ENCODE measurements at places on chromosomes 11 and 22.

GRCh38 chr22:23513705-23514104 lies 66.4 kb downstream of the IGLL1 start:
- DNase-seq = no peak

DNA sequence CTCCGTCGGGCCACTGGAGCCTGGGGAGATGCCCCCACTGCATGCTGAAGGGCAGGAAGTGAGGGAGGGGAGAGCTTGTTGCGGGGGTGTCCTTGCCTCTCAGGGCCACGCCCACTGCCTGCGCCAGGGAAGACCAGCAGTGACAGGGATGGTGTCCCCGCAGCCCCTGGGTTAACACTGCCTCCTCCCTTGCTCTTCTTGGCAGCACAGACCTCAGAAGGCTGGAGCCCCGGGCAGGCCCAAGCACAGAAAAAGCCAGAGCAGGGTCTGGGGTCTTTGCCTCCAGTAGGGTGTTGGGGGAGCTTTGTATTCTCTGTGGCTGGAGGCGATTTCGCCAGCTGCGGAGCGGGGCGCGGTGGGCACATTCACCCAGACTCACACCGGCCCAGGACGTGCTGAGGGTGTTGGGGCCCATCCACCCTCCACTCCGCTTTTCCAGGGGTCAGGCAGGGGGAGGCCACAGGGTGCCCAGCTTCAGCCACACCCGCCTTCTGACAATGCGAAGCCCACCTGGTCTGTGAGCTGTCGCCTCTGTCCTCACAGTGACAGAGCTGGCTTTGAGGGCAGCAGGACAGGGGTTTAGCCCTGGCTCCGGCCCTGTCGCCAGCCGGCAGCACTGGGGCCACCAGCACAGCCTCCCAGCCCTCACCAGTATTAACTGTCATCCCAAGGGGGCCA lies 83.7 kb downstream of the CDKN1C start:
- DNase-seq = no peak

GRCh38 chr11:12269446-12270214 lies 107.7 kb upstream of the PARVA start:
- no peak for DNase-seq

GRCh38 chr11:20501252-20501651 lies 98.2 kb upstream of the SLC6A5 start:
- no peak for DNase-seq

GRCh38 chr22:26554956-26555355 lies 35.0 kb downstream of the TPST2 start:
- DNase-seq = no peak

DNA sequence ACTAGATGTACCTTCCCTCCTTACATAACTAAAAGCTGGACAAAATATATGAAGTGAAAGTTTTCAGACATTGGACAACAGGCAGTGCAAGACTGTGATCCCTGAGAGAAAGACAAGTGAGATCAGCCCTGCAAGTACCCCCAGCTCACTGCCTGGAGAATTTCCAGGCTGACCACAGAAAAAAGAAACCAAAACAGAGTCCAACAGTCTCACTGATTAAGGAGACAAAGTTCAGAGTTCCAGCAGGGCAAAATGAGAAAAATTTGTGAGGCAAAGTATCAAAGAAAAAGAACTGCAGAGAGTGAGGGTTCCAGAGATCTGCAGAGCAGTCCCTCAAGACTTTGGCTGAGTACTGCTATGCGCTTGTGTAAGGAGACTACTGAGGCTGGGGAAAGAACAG lies 47.3 kb upstream of the TMEM45B start:
- DNase-seq = no peak

DNA sequence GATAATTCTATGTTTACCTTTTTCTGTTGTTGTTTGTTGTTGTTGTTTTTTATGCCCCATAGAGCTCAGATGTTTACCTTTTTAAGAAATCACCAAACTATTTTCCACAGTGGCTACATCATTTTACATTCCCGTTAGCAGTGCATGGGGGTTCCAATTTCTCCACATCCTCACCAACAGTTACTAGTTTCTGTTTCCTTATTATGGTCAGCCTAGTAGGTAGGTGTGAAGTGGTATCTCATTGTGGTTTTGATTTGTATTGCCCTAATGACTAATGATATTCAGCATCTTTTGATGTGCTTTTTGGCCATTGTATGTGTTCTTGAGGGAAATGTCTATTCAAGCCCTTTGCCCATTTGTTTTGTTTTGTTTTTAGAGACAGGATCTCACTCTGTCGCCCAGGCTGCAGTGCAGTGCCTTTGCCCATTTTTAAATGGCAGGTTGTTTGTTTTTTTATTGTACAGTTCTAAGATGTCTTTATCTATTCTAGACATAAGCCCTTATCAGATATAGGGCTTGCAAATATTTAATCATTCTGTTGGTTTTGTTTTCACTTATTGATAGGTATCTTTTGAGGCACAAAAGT lies 27.5 kb downstream of the CHEK2 start:
- DNase-seq = no peak

GRCh38 chr11:71370020-71370747 lies 78.0 kb downstream of the DHCR7 start:
- DNase-seq = no peak

DNA sequence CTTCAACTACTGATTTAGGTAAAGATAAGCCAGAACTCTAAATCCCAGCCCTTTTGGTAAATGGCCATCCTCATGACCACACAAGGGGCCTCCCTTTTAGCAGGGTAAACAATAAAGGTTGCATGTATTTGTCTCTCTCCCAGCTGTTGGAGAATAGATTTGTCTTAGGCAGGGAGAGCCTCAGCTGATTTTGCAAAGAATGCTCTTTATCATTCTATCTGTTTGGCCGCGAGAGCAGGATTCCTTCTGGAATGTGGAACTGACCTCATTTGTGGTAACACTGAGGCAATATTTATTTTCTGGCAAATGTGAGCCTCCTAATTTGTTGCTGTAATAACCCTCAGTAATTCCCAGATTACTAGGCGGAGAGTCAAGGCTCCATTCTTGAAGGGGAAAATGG lies 15.3 kb downstream of the PTS start:
- no peak for DNase-seq

DNA sequence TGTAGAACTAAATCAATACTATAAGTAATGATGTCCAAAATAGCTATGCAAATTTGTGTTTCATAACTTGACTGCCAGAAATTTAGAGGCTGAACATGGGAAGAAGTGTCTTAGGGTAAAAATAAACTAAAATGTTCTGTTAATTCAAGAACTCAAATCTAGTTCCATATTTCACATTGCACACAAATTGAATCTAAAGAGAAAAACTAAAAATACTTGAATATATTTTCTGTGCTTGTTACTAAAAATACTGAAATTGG lies 43.5 kb downstream of the FANCF start:
- no peak for DNase-seq
